ENCODE measurements at places on chromosomes 6 and 20. TPM values are rescaled to one million over a fixed set of nuclear protein-coding genes. Genes with fewer than 3 reads are reported as not detected.

DNA sequence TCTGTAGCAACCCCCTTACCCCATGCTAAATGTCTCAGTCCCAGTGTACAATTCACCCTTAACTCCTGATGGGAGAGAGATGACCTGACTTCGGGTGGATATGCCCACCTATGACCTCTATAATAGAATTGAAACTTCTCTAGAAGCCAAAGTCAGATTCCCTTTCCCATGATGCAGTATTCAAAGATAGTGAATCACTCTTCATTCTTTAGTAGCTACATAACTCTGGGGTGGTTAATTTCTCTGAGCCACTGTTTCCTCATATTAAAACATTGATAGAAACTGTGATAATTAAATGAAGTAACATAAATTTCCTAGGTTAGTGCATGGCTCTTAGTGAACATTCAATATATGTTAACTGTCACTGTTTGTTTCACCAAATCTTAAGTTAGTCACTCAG lies 500.4 kb downstream of the COL12A1 start:
- H3K27ac ChIP-seq, result no peak overlapping the region
- no peak for DNase-seq
- H3K36me3 ChIP-seq, result no peaks in the 10 kb centered on the region
- H3K4me1 ChIP-seq, result no peaks in the 10 kb centered on the region
- no peak overlapping the region for H3K4me3 ChIP-seq
- H3K27me3 ChIP-seq, result no peaks in the 10 kb centered on the region

GRCh38 chr6:70140496-70140895 lies 162.4 kb downstream of the COL9A1 start:
- H3K36me3 ChIP-seq, result no peaks in the 10 kb centered on the region
- no peaks in the 10 kb centered on the region for H3K4me1 ChIP-seq
- no peak overlapping the region for H3K27ac ChIP-seq
- no peak overlapping the region for H3K4me3 ChIP-seq
- no peaks in the 10 kb centered on the region for H3K27me3 ChIP-seq
- no peak for DNase-seq

GRCh38 chr20:58756450-58756775 lies 63.8 kb downstream of the NPEPL1 start:
- H3K4me3 ChIP-seq, result no peak overlapping the region
- no peaks in the 10 kb centered on the region for H3K27me3 ChIP-seq
- no peaks in the 10 kb centered on the region for H3K4me1 ChIP-seq
- H3K36me3 ChIP-seq, result no peaks in the 10 kb centered on the region
- H3K27ac ChIP-seq, result no peak overlapping the region

DNA sequence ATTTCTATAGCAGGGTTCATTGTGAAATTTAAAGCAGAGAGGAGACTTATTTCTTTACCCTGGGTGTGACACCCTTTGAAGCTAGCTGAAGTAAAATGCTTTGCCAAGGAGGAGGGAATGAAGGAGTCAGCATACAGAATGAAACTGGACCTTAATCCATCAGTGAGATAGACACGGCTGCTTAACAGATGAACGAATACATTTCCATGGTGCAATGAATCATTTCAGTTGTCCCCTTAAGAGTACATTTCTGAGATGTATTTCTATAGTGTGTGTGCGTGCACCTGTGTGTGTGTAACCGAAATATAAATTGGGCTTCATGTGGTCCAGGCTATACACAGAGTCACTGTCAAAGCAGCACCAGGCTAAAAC lies 73.8 kb upstream of the CD93 start:
- no peaks in the 10 kb centered on the region for H3K27me3 ChIP-seq
- H3K4me1 ChIP-seq, result peaks cover 19% of the 10 kb centered on the region
- H3K4me3 ChIP-seq, result no peak overlapping the region
- no peak overlapping the region for H3K27ac ChIP-seq
- no peaks in the 10 kb centered on the region for H3K36me3 ChIP-seq

DNA sequence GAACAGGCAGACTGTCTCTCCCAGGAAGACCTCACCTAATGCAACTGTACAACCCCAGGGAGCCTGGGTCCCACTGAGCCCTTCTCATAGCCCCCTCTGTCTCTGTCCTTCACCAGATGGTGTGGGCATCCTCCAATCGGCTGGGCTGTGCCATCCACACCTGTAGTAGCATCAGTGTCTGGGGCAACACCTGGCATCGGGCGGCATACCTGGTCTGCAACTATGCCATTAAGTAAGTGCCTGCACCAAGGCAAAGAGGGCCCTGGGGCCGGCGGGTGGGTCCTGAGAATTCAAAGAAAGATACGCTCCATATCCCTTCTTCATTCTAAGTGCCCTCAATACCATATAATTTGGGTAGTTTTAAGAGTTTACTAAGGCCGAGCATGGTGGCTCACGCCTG lies 8.3 kb downstream of the R3HDML start:
- H3K27me3 ChIP-seq, result no peaks in the 10 kb centered on the region
- H3K27ac ChIP-seq, result no peak overlapping the region
- H3K36me3 ChIP-seq, result no peaks in the 10 kb centered on the region
- H3K4me1 ChIP-seq, result no peaks in the 10 kb centered on the region
- H3K4me3 ChIP-seq, result no peak overlapping the region
- DNase-seq, result no peak

DNA sequence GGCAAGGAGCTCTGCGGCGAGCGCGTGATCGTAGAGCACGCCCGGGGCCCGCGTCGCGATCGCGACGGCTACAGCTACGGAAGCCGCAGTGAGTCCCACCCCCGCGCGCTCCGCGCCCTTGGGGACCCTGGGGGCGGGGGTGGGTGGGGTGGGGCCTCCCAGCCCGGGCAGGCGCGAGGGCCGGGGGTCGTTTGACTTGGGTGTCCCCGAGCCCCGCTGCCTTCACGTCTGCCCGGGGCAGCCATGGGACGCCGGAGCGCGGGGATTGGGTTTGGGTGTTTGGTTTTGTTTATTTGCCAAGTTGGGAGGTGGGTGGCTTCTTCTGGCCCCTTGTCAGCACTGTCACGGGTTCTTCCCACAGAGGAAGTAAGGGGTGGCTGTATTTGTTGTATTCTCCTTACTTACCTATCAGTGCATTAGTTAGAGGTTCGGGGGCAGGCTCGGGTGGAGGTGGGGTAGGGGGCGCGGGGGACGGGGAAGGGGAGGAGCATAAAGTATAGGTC lies 777 bp downstream of the SRSF6 start:
- H3K36me3 ChIP-seq, result peaks cover 15% of the 10 kb centered on the region
- H3K4me1 ChIP-seq, result no peaks in the 10 kb centered on the region
- peak overlapping the region; percentile 100 for H3K27ac ChIP-seq
- no peak for DNase-seq
- H3K4me3 ChIP-seq, result peak overlapping the region; percentile 75

GRCh38 chr6:21751608-21752007 lies 158.1 kb downstream of the SOX4 start:
- no peaks in the 10 kb centered on the region for H3K36me3 ChIP-seq
- no peak overlapping the region for H3K4me3 ChIP-seq
- peaks cover 33% of the 10 kb centered on the region for H3K4me1 ChIP-seq
- no peaks in the 10 kb centered on the region for H3K27me3 ChIP-seq
- H3K27ac ChIP-seq, result no peak overlapping the region

- H3K36me3 ChIP-seq, result no peaks in the 10 kb centered on the region
- no peak overlapping the region for H3K4me3 ChIP-seq
- peaks cover 4% of the 10 kb centered on the region for H3K4me1 ChIP-seq
- H3K27me3 ChIP-seq, result no peaks in the 10 kb centered on the region
- no peak overlapping the region for H3K27ac ChIP-seq
Measured at GRCh38 chr6:118968416-118968815, 33.5 kb upstream of the MCM9 start.

- no peaks in the 10 kb centered on the region for H3K27me3 ChIP-seq
- H3K4me3 ChIP-seq, result no peak overlapping the region
- DNase-seq, result no peak
Measured at GRCh38 chr6:24961852-24962251, 26.1 kb upstream of the RIPOR2 start.

- DNase-seq, result no peak
- H3K4me1 ChIP-seq, result no peaks in the 10 kb centered on the region
- H3K4me3 ChIP-seq, result no peak overlapping the region
- no peak overlapping the region for H3K27ac ChIP-seq
- H3K36me3 ChIP-seq, result no peaks in the 10 kb centered on the region
Measured at GRCh38 chr20:9399322-9399721, 115.1 kb upstream of the LAMP5 start.

GRCh38 chr6:154427446-154427845 lies 70.8 kb upstream of the IPCEF1 start:
- H3K27me3 ChIP-seq, result no peaks in the 10 kb centered on the region
- no peak overlapping the region for H3K27ac ChIP-seq
- H3K4me1 ChIP-seq, result no peaks in the 10 kb centered on the region
- no peak overlapping the region for H3K4me3 ChIP-seq
- peaks cover 7% of the 10 kb centered on the region for H3K36me3 ChIP-seq

DNA sequence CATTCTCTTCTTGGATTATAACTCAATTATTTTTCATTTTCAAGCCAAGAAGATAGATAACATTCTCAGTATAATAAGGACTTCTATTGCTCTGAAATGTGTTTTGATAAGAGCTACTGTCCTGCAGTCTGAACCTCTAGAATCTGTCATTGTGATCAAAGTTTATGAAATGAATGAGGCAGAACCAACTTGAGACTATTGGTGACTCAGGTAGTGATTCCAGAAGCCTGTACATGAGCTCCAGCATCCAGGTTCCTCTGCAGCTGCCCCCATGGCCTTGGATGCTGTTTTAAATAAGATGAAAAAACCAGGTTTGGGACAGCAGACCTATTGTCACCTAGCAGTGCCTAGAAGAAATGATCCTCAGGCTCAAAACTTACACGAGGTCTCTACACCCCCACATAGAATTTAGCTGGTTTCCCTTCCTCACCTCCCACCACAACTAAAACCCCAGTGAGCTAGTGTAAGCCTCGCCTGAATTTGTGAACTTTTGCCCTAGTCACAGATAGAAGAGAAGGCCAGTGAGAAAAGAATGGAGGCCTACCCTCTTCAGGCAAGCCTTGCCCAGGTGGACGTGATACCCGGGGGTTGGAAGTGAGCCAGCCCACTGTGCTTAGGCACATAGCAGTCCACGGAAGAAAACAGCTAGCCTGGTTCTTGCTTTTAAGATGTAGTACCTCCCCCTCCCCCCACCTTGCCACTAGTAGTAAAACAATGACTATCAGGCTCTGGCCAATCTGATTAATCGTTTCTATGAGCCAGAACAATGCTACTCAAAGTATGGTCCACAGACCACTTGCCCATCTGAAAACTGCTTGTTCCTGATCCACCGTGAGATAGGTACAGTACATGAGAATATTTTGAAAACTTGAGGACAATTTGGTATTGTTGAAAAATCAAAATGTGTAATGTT lies 73.0 kb upstream of the SYNJ2 start:
- DNase-seq, result no peak
- peaks cover 7% of the 10 kb centered on the region for H3K36me3 ChIP-seq
- H3K4me3 ChIP-seq, result no peak overlapping the region
- H3K27ac ChIP-seq, result no peak overlapping the region
- no peaks in the 10 kb centered on the region for H3K27me3 ChIP-seq

DNA sequence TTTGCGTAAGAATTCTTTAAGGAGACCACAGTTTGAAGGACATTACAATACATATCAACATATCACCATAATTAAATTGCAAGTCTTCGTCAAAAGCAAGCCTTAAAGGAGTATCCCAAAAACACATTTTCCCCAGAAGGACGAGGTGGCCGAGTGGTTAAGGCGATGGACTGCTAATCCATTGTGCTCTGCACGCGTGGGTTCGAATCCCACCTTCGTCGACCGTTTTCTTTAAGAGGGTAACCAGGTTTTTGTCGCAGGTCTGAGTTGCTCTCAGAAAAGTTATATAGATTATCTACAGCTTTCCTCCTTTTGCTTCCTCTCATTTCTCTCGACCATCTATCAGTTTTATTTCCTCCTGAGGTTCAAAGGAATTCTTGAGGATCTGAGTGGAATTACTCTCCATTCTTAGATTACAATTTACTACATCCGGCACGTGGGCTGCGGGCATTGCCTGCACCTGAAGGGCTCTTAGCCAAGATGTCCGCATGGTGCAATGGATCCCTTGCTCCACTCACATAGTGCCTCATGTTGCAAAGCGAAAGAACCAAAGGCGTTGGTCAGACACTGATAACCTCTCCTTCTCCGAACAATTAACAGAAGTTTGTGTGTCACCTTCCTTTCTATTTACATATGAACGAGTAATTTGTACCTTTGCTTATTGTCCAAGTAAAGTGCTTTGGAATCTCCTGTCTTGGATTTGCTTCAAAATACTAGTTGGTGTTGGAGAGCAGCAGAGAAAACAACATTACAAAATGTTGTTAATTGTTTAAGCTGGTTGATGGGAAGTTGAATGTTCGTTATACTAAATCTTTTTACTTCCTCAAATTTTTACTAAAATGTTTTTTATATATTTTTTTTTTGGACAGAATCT lies 14.0 kb downstream of the POM121L2 start:
- H3K4me3 ChIP-seq, result no peak overlapping the region
- H3K27me3 ChIP-seq, result peaks cover 31% of the 10 kb centered on the region
- H3K27ac ChIP-seq, result no peak overlapping the region
- H3K36me3 ChIP-seq, result no peaks in the 10 kb centered on the region
- peak; percentile 27 for DNase-seq

GRCh38 chr6:8633762-8634161 lies 198.4 kb upstream of the SLC35B3 start:
- no peaks in the 10 kb centered on the region for H3K27me3 ChIP-seq
- H3K36me3 ChIP-seq, result no peaks in the 10 kb centered on the region
- H3K4me1 ChIP-seq, result no peaks in the 10 kb centered on the region
- H3K27ac ChIP-seq, result no peak overlapping the region
- no peak overlapping the region for H3K4me3 ChIP-seq
- no peak for DNase-seq

DNA sequence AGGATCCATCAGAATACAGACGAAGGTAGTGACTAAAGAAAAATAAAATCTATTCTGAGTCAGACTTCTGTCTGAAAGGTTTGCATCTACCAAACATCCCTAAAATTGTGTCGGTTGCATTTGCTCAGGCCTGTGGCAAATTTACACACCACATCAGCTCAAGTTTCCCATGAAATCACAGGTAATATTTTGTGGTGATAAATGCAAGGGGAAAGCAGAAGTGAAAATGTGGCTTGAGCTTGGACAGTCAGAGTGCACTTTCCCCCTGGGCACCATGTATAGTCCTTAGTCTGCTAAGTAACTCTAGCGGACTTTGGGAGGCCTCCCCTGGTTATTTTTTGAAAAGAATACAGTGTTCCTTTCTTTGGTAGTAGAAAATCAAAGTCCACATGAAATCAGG lies 159.1 kb downstream of the PKHD1 start:
- H3K36me3 ChIP-seq, result no peaks in the 10 kb centered on the region
- H3K4me3 ChIP-seq, result no peak overlapping the region
- H3K4me1 ChIP-seq, result no peaks in the 10 kb centered on the region
- no peaks in the 10 kb centered on the region for H3K27me3 ChIP-seq
- DNase-seq, result no peak

- no peak overlapping the region for H3K27ac ChIP-seq
- no peak overlapping the region for H3K4me3 ChIP-seq
- no peaks in the 10 kb centered on the region for H3K27me3 ChIP-seq
- H3K36me3 ChIP-seq, result no peaks in the 10 kb centered on the region
- DNase-seq, result no peak
- no peaks in the 10 kb centered on the region for H3K4me1 ChIP-seq
Measured at GRCh38 chr6:98880486-98880885, 46.1 kb downstream of the POU3F2 start.

GRCh38 chr6:34093854-34094430 lies 51.9 kb downstream of the GRM4 start:
- no peak for DNase-seq
- no peaks in the 10 kb centered on the region for H3K4me1 ChIP-seq
- no peak overlapping the region for H3K27ac ChIP-seq
- no peak overlapping the region for H3K4me3 ChIP-seq

Gene RIPOR3
- total RNA-seq, result 5.6 TPM

Gene MCUR1
- total RNA-seq, result 16.1 TPM

Gene GDAP1L1
- 2.2 TPM for total RNA-seq

Gene OR12D3
- not detected for total RNA-seq

Gene GPX6
- total RNA-seq, result not detected

Gene EFHC1
- 17.4 TPM for total RNA-seq

Measured in hepatocyte (in vitro differentiated cells).